ENCODE measurements at places on chromosomes 3 and 15.
A peak's percentile ranks its signal among the peaks of the same experiment; 100 is the strongest.

- no peak for DNase-seq
Measured at GRCh38 chr15:78272776-78273175, 8.4 kb downstream of the DNAJA4 start.

- DNase-seq: no peak
Measured at GRCh38 chr15:81889485-81889881, 156.3 kb downstream of the MEX3B start.

- DNase-seq: no peak
Measured at GRCh38 chr15:57704441-57704840, 2.1 kb upstream of the POLR2M start.

DNA sequence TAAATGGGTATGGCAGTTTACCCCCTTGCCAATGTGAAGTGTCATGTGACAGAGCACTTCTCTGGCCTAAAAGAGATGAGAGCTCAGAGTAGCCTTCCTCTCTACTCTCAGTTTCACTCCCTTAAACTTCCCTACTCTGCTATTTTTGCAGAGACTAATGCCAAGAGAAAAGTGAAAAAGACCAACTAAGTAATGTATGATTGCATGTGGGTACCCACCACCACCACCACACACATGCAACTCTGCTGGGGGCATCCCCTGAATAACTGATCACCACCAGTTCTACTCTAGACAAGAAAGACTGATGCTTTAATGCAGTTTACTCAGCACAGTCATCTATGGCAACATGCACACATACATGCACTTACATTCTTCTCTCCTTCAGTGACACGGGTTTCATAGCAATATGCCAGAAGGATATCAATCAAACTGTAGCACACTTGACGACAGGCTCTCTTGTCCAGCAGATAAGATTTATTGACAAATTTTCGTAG is 31.3 kb downstream of the SHQ1 start:
- DNase-seq: no peak

DNA sequence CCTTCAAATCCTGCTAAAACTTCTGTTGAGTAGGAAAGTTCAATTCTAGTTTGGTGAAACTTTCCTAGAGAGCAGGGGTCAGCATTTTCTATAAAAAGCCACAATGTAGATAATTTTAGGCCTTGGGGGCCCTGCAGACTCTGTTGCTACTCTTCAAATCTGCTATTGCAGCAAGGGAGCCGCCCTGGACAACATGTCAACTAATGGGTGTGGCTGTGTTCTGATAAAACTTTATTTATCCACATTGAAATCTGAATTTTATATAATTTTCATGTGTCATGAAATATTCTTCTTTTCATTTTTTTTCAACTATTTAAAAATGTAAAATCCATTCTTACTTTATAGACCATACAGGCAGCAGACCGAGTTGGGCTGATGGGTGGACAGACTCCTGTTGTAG is 67.4 kb upstream of the SAMMSON start:
- DNase-seq: no peak

DNA sequence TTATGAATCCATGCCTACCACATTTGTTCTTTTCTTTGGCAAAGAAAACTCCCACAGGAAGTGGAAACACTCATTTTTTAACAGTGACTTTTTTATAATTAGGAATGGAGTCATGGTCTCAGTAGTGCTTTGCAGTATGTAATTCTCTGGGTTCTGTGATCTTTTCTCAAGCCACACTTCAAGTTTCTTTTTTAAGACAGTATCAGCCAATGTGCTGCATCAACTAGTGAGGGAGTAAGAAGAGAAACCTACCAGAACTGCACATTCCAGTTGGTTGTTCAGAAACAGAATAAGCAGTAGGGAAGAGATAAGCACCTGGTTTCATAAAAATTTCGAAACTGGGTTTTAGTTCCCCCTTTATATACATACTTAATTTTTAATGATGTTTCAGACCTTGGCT is 126.3 kb downstream of the FOXB1 start:
- no peak for DNase-seq

DNA sequence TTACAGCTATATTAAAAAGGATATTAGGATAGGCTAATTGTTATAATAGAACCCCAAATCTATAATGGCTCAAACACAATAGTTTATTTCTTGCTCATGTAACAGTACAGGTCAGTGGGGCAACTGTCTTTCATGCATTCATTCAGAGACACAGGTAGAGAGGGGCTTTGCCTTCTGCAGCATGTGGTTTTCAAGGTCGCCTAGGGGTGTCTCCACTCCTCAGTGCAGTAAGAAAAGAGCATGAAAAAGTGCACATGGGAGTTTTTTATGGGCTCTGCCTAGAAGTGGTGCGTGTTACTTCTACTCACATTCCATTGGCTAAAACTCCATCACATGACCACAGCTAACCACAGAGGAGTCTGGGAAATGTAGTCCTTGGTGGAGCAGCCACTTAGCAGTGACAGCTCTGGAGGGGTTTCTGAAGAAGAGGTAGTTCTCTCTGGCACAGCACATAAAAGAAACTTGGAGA is 1.8 kb downstream of the ZBTB38 start:
- DNase-seq: peak; percentile 43

GRCh38 chr3:27718459-27718858 is 3.7 kb downstream of the EOMES start:
- DNase-seq: no peak

- DNase-seq: no peak
Measured at GRCh38 chr3:177906578-177907229, 629.5 kb upstream of the KCNMB2 start.

- no peak for DNase-seq
Measured at GRCh38 chr3:186644683-186645082, 4.5 kb downstream of the FETUB start.

DNA sequence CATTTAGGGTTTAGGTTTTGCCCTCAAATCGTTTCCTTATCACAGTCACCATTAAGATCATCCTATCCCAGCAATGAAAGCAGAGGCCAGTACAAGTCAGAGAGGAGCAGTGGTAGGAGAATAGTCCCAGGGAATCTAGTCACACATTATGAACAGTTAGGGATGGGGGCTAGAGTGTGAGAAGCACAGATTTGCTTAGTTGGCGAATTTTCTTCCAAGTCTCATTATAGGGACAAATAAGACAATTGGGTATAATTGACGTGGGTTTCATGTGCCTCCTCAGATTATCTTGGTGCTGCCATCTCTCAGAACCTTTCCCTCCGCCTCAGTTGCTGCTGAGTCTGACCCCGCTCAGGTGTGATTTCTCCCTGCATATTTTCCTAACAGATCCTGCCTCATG is 407.1 kb downstream of the SQOR start:
- DNase-seq: no peak

DNA sequence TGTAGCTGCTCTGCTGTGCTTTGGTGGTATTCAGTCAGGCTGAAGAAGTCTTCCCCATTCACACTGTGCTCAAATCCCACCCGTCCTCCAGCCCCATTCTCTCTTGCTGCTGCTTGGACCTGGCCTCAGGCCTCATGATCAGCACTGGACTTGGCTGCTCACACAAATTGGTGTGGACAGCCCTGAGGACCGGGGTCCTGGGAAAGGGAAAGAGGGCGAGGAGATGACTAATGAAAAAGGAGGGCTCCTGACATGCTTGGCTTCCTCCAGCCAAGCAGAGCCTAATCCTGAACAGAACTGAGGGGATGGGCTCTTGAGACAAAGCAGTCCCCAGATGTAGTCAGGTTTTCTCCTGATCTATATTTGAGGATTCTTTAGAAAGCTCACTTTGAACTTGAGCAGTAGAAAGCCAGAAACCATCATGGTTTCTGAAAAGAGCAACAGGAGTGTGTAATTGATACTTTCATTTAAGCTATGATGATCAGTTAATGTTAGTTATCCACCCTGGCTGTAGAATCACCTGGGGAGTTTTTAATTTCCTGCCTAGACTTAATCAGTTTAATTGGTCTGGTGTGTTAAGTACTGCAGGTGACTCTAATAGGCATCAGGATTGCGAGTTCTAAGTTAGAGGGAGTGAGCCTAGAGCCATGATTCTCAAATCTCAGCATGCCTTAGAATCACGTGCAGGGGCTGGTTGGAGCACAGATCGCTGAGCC is 79.4 kb upstream of the THBS1 start:
- DNase-seq: no peak
